NCI-H2081 (cell line): ENCODE measurements at places on chromosomes 4 and X.

- no peak for DNase-seq
These were observed 3.8 kb downstream of the PNMA3 start for GRCh38 chrX:153060095-153060445.

DNA sequence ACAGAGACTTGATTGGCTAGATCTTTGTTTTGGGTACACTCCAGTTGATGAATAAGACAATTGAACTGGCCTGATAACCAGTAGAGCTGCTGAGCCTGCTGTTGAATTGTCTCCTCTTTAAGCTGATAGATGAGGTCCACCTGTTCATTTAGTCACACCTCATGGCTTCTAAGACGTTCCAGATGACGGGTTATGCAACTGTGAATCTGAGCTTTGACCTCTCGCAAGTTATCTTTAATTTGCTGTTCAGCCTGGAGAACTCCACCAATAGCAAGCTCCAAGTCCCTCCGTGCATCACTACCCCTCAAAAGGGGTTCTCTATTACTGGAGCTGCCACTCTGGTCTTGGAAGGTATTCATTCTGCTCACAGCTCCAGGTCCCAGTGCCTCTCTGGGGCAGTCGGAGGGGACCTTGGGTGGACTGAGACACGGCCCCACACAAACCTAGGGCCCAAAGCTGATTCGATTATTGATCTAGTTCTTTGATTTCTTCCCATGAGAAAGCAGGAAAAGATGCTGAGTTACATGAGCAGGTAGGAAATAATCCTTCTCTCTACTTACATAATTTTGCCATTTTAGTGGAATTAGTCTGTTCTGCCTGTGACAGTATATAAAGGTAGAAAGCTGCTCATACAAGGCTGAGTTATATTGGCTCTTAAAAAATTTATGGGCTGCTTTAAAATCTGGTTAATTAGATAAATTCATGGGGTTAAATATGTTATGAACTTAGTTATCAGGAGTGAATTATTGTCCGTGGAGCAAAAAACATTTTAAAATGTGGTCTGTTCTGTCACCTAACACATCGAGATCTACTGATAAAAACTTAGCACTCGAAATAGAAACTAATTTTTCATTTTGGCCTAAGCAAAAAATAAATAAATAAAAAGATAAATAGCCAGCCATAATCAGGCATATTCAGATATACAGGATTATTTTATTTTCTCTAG, 6.8 kb downstream of the MMAA start:
- no peak for DNase-seq

DNA sequence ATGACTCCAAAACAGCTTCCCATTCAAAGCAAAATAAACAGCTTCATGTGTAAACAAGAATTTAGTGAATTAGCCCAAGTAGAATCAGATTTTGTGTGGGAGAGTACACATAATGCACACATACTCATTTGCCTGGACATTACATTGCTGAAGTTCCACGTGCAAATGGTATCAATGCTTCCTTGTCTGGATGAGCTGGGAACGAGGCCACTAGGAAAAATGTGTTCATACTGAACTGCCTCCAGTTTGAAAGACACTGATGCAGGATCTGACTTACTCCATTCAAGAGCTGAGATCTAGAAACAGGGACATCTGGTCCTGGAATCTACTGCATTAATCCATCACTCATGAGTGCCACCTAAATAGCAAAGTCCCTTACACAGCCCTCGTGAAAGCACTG, 228.0 kb downstream of the APBB2 start:
- no peak for DNase-seq

DNA sequence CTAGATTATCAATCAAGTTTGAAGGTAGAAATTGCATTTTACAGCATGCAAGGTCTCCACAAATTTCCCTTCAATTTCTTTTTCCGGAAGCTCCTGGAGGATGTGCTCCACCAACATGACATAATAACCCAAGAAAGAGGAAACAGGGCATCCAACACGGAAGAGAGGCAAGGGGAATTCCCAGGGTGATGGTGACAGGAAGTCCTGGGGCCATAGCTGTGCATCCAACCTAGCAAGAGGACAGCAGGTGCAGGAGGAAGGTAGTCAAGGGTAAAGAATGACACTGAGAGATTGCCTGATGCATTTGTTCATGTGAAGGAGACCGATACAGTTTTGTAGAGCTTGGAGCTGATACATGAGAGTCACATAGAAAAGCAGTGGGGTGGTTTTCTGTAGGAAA, 115.7 kb upstream of the LSM6 start:
- no peak for DNase-seq

GRCh38 chr4:176886135-176886534, 93.4 kb upstream of the VEGFC start:
- no peak for DNase-seq

- DNase-seq = no peak
These were observed 45.1 kb upstream of the TSPAN7 start for GRCh38 chrX:38516196-38516774.

GRCh38 chr4:43332052-43332425, 439.5 kb downstream of the GRXCR1 start:
- no peak for DNase-seq

DNA sequence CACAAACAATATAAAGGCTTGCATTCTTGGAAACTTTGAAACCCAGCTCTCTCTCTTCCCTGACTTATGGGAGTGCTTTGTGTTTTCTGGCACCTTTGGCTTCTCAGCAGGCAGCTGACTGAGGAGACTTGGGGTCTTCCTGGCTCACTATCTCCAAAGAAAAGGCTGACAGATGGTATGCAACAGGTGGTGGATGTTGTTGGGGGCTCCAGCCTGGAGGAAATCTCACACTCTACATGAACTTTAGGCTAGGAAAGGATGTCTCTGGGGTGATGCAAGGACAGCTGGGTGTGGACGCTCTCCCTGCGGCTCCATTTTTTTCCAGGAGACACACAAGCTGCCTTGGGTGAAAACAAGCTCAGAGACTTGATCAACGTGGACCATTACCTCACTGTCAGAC, 67.4 kb downstream of the DNAAF6 start:
- no peak for DNase-seq

- DNase-seq = no peak
These were observed 325.0 kb upstream of the HAND2 start for GRCh38 chr4:173855015-173855414.
